ENCODE measurements at places on chromosomes 6 and 20. TPM values are rescaled to one million over a fixed set of nuclear protein-coding genes. Genes with fewer than 3 reads are reported as not detected.

Gene RAET1E
- 0.17 TPM for polyA plus RNA-seq

Gene SLC22A16
- 0.53 TPM for polyA plus RNA-seq

Gene CEP85L
- 2.2 TPM for polyA plus RNA-seq

Gene LRRC1
- polyA plus RNA-seq, result 7.6 TPM

Gene PROKR2
- polyA plus RNA-seq, result not detected

Gene PPT2
- polyA plus RNA-seq, result 19.1 TPM
